ENCODE measurements at places on chromosomes 5 and 9.

DNA sequence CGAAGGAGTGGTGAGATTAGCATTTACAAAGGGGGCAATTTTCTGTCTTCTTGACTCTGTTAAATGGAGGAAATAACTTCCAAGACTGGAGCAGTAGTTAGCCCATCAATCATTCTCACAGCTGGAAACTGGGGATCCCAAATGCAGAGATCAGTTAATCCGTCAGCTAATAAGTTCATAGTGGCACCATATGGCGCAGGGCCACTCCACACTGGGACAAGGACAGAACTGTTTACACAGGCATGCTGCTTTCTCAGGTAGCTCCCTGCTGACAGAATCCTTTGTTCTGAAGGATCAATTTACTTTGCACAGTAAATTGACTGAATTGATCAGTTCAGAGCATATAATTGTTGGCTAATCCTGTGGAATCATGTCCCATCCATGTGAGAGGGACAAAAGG, 395.7 kb downstream of the TMEM161B start:
- DNase-seq = no peak

- DNase-seq = no peak
These were observed 47.0 kb upstream of the RETREG1 start for GRCh38 chr5:16663840-16664239.

DNA sequence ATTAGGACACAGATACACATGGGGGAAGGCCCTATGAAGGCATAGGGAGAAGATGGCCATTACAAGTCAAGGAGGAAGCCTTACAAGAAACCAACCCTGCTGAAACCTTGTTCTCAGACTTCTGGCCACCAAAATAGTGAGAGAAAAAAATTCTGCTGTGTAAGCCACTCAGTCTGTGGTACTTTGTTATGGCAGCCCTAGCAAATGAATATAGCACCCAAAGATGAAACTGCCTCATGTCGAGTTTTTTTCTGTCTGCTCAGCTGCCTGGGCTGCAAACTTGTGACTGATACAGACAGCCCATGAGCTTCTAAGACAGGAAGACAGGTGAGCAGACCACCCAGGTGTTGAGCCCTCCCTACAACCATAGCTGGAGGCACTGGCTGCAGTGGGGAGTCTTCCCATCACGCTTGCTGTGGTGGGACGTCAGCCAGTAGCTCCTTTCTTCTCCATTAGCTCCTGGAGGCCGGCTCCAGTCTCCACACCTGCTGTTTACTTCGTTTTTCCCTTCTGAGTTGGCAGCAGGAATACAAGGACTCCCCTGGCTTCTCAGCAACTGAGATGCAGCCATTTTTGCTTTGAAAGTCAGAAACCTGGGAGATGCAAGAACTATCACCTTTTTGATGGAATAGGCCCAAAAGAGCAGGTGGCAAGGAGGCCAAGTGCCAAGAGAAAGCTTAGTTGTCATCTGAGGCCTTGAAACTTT, 164.9 kb downstream of the SEMA6A start:
- DNase-seq = no peak

DNA sequence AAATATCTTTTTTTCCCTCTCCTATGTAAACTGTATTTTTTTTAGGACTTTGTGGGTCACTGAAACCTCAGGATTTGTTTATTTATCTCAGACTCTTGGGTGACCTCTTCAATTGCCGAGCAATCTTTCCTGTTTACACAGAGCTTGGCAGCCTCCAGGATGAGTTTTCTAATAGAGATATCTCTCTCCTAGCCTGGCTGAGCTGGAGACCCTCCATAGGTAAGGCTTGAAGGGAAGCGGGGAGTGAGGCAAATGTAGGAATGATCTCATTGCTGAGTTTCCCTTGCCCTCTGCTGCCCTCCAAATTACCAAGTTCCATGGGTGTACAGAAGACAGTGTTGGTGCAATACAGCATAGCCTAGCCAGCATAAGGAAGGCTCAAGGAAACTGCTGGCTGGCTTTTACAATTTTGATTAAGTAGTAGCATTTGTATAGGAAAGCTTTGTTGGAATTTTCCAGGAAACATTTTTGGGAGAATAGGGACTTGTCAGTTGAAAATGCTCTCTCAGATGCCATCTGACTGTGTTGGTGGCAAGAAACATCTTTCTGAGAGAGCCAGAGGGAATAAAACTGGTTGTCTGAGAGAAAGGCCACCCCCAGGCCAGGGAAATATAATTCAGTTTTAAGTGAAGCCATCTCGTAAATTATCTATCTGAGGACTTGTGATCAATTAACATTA, 116.0 kb downstream of the NMUR2 start:
- DNase-seq = no peak

GRCh38 chr5:112975721-112976431, 722 bp upstream of the DCP2 start:
- no peak for DNase-seq

DNA sequence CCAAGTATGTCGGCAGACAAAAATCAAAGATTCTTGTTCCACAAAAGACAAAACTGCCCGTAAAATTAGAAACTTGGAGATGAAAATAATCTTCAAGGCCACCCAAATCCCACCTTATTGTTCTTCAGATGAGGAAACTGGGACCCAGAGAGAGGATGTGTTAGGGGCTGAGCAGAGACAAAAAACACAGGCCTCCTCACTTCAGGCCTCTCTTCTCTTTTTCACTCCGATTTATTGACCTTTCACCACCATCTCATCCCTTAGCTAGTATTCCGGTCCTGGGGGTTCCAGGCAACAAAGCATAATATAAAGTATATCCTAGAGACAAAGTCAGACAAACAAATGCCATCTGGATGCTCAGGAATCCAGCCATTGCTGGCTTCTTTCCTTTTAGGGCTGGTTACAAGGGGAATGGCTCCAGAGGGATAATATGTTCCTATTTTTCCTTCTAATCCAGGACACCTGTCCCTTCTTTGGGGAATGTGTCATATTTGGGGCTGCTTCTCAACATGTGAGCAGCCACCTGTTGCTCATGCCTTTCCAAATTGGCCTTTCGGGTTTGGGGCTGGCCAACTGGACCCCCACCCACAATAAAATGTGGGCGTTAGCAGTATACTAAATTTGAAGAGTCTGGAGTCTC, 42.2 kb upstream of the AFAP1L1 start:
- no peak for DNase-seq

- no peak for DNase-seq
These were observed 122.6 kb downstream of the TLR4 start for GRCh38 chr9:117826837-117827236.

DNA sequence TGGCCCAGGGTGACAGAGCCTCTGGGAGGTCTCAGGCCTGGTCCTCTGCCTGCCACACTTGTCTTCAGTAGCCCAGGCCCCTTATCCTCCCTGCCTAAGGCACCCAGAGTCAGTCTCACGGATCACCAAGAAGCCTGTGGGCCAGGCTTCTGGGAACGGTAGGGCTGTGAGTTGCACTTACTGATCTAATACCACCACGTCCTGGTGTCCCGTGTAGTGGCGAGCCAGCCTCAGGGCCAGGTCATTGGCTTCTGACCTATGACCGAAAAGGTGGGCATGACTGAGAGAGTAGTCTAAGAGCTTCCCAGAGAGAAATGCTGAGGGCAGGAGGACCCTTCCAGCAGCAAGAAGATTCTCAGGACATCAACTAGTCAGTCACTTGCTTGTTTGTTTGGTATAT, 7.4 kb downstream of the PHYKPL start:
- no peak for DNase-seq

DNA sequence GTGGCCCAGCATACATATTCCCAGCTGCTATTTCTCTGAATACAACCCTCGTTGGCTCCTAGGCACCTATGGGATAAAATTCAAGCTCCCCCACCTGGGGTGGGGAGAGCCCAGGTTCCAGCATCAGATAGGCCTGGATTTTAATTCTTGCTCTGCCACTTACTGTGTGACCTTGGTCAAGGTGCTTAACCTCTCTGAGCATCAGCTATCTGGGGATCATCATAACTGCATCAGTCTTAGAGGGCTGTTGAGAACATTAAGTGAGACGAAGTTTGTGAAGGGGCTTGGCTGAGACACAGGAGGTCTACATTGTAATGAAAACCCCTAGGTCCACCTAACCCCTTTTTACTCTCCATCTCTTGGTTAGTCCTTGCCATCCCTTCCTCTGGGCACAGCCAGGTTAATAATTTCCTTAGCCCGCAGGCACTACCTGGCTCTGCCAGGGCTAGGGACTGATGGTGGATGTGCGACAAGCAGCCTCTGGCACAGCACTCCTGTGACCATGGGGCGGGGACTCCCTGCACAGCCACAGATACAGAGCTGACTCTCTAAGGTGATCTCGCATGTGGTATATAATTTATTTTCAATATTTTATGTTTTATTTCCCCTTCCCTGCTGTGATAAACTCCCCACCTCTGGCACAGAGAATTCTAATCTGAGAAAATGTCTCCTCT, 68.7 kb downstream of the CRB2 start:
- no peak for DNase-seq

DNA sequence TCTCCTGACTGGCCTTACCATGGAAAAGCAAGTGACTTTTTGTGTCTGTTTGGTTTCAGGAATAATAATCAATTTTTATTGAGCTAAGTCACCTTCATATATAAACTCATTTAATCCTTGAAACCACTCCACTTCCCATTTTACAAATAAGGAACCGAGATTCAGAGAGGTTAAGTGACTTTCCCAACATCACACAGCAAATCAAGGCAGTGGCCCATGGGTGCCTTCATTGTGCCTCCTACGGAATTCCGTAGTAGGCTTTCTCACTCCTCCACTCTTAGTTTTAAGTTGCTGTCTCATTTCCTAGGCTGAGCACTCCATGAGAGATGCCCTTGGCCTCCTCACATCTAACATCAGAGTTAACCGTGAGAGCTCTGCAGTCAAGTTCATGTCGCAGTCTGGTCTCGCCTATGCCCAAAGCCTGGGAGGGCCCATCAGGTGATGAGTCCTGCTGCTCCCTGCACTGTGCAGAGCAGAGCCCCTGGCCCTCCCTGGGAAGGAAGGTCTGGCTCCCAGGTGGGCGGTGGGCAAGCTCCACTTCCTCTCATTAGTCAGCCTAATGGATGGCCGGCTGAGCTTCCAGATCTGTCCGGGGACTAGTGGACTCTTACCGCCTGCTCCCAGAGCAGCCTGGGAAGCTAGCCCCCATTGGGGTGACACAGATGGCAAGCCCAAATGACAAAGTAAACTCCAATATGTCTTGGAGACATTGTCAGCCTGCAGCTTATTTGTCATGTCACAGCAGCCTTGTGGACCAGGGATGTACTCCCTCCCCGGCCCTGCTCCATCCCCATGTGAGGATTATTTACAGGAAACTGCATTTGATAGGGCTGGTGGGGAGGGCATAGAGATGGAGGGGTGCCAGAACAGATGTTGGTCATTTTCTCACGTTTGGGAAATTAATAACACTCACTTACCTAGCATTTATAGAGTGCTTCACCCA, 123.4 kb downstream of the MVB12B start:
- no peak for DNase-seq

- no peak for DNase-seq
These were observed 405.4 kb upstream of the ACTBL2 start for GRCh38 chr5:57887851-57888621.

- DNase-seq = no peak
These were observed 6.1 kb upstream of the PLGRKT start for GRCh38 chr9:5443850-5444249.

GRCh38 chr5:126499853-126500342, 76.7 kb downstream of the GRAMD2B start:
- no peak for DNase-seq

GRCh38 chr5:68384936-68385594, 169.5 kb downstream of the PIK3R1 start:
- DNase-seq = no peak

- DNase-seq = no peak
These were observed 233.6 kb downstream of the MAST4 start for GRCh38 chr5:66829826-66830225.

GRCh38 chr5:174000076-174000475, 11.1 kb downstream of the C5orf47 start:
- DNase-seq = no peak

GRCh38 chr9:16023446-16023845, 470.6 kb downstream of the CCDC171 start:
- no peak for DNase-seq

- no peak for DNase-seq
These were observed 78.3 kb downstream of the MAMDC2 start for GRCh38 chr9:70121818-70122436.

DNA sequence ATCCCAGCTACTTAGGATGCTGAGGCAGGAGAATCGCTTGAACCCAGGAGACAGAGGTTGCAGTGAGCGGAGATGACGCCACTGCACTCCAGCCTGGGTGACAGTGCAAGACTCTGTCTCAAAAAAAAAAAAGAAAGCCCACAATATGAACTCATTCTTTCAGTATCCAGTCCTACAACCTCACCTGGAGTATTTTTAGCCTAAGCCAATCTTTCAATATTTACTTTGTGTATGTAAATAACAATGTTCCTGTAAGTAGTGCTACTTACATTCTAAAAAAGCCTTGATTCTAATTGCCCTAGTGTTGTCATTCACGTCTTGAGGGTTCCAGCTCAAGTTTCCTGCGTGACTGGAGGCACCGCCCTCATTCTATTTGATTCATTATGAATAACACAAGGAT, 62.0 kb downstream of the BHMT start:
- no peak for DNase-seq

DNA sequence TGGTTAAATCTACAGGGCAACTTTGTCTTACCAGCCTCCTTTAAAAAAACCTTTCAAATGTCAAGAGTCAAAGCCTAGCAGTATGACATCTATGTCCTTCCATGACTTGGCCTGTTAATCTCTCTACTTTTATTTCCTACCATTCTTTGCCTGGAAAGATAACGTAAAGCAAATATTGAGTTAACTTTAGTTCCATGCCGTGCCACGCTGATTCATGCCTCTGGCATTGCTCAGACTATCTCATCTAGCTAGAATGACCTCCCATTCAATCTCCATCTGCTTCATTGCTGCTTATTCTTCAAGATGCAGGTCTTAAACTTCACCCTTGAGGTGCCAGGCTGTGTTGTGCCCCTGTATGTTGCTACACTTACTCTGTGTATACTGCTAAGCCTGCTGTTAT, 729.8 kb downstream of the EFNA5 start:
- DNase-seq = no peak

- DNase-seq = no peak
These were observed 2.5 kb downstream of the IL11RA start for GRCh38 chr9:34654323-34655051.

- DNase-seq = no peak
These were observed 3.6 kb upstream of the AGPAT2 start for GRCh38 chr9:136690806-136691261.

DNA sequence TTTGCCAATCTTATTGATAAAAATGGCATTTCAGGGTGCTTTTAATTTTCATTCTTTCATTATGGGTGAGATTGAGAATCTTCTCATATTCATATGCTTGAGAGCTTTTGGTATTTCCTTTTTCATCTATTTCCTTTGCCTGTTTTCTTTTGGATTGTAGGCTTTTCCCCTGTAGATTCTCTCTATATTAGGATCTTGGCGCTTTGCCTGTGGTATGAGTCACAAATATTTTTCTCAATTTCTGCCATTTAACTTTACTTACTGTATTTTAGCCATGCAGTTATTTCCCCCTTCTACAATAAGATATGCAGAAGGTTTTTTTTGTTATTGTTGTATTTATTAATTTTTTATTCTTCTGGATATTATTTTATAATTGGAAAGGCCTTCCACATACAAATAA, 21.5 kb upstream of the KLF9 start:
- DNase-seq = no peak
